ENCODE measurements at places on chromosomes 4 and X. TPM values are rescaled to one million over a fixed set of nuclear protein-coding genes. Genes with fewer than 3 reads are reported as not detected.

HNRNPDL gene
- 423 TPM for total RNA-seq

CT45A6 gene
- not detected for total RNA-seq

ZNF827 gene
- total RNA-seq: 32.2 TPM

KLB gene
- total RNA-seq: not detected

COL4A5 gene
- total RNA-seq: not detected

Measured in CD8-positive, alpha-beta memory T cell (primary cell).